ENCODE measurements at places on chromosomes 13 and 19.

GRCh38 chr13:44388427-44389059 is 14.9 kb downstream of the SERP2 start:
- no peak for DNase-seq

- DNase-seq = no peak
These were observed 66.1 kb upstream of the TSHZ3 start for GRCh38 chr19:31415322-31415721.

- no peak for DNase-seq
These were observed 20.7 kb downstream of the GAS6 start for GRCh38 chr13:113843063-113843654.

- DNase-seq = no peak
These were observed 6.6 kb downstream of the SIRT2 start for GRCh38 chr19:38892841-38893240.

- DNase-seq = no peak
These were observed 595.5 kb downstream of the LMO7 start for GRCh38 chr13:76231522-76232167.

DNA sequence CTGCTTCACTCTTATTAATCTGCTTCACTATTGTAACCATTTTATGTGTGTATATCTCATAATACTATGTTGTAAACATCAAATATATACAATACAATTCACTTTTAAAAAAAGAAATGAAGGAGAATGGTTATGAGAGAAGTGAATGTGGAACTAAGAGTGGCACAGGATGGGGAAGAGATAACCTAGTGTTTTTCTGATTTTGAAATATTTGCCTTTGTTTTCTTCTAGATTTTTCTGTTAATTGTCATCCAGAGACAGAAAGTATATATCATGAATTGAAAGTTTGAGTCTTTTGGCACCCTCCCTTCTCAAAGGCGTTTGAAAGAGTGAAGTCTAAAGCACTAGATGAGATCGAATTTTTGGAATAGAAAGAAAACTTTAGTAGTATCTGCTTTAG is 2.8 kb downstream of the DNAJC3 start:
- no peak for DNase-seq

DNA sequence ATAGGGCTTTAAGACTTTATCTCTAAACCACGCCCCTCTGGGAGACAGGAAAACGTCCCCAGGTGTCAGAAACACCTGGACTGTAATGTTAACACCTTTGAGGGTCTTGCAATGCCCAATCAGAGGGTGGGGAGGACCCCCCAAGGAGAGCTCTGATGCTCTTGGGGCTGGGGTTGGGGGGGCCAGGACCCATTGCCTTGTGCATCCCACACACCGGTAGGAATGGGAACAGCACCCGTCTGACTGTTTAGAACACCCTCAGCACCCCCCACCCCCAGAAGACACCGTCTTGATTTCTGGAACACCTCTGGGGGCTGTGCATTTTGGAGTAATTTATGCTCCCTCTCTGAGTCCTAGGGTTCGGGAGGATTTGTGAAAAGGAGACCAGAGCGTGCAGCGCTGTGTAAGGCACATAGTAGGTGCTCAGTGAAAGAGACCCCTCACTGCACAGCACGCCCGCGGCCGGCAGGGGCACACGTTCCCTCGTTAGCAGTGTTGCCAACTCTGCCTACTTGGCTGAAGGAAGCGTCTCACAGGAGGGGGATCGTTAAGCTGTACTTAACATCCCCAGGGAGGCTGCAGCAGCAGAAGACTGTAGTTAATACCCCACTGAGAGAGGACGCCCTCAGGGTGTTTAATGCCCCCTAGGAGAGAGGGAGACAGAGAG is 2.8 kb upstream of the ERFL start:
- no peak for DNase-seq

- no peak for DNase-seq
These were observed 21.8 kb downstream of the ZNF77 start for GRCh38 chr19:2922987-2923386.

GRCh38 chr13:109951491-109951890 is 165.1 kb upstream of the IRS2 start:
- DNase-seq = no peak

DNA sequence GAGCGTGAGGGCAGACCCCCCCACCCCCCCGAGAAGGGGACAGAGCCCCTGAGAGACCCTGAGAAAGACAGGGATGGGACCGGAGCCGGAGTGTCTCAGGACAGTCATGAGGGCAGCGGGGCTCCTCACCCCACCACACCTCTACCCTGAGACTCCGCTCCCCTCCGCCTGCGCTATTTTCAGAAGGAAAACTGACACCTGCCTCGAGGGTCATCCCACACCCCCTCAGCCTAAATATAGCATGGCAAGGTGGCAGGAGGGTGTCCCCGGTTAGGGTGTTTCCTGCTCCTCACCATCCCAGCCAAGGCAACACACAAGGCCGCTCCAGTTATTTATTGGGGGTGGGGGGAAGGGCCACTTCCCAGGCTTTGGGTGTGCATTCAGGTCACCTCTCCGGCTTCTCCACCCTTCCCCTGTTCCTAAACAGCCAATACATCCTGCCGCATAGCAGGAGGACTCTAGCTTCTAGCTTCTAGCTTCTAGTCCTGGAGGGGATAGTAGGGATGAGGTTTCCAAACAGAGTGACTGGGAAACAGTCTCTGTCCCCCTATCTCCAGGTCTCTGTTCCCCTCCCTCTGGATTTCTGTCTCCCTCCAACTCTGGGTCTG is 1.4 kb upstream of the NTF4 start:
- no peak for DNase-seq
